ENCODE measurements at places on chromosomes 2 and 18.

- no peak for DNase-seq
These were observed 108.0 kb downstream of the LRRC30 start for GRCh38 chr18:7338846-7339245.

GRCh38 chr18:2918761-2919550 is 72.2 kb downstream of the EMILIN2 start:
- no peak for DNase-seq

DNA sequence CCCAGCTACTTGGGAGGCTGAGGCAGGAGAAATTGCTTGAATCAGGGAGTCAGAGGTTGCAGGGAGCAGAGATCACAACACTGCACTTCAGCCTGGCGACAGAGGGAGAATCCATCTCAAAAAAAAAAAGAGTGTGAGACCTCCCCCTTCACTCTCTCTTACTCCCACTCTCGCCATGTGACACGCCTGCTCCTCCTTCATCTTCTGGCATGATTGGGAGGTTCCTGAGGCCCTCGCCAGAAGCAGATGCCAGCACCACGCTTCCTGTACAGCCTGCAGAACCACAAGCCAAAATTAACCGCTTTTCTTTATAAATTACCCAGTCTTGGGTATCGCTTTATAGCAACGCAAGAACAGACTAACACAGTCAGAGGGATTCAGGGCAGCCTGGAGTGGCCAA is 66.3 kb upstream of the CREB1 start:
- DNase-seq = no peak

- DNase-seq = no peak
These were observed 92.8 kb upstream of the CDH2 start for GRCh38 chr18:28269750-28270149.

GRCh38 chr2:62227386-62228075 is 31.6 kb downstream of the B3GNT2 start:
- no peak for DNase-seq

DNA sequence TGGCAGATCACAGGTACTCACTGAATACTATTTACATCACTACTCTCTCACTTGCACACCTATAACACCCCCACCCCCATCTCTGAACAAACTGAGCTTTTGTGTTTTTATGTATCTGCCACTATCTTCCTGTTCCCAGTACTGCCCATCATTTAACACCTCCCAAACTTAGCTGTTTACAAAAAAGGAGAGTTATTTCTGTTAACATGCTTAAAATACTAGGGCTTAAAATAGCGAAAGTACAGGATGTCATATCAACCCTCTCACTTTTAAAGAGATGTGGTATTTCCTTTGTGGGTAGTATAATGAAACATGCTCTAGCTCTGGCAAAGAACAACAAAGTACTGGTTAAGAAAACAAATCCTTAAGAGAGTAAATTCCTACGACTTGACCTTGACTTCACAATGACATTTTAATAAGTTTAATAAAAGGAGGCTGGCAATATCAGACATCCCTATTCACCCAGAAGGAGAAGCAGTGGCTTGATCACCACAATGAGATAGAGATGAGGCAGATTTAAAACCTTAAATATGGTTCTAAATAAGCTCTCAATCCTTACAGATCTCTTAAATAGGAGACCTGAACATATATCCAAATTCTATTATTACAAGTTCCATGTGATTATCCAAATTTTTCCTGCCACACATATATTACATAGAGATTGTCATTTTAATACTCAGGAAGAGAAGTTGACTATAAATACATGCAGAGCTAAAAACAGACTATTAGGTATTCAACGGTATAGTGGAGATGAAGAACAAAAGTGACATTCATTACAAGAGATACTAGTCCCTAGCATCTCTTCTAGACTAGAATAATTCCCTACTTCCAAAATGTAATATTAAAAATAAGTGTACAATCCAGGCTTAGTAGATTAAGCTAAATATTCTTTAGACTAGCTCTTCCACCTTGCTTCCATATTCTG is 36.9 kb downstream of the TRAK2 start:
- no peak for DNase-seq

DNA sequence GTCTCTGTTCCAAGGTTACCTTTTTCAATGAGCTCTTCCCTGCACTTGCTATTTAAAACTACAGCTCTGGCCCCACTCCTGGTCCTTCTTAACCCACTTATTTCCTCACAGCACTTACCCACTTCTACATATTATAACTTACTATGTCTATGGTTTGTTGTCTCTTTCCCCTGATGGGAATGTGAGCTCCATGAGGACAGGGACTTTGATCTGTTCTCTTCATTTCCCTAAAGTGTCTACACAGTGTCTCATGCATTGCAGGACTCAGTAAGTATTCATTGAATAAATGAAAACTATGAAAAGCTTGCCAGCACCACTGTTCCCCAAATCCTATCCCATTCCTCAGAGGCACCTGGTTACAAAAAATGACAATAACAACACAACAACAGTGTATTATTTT is 18.3 kb upstream of the ACYP2 start:
- no peak for DNase-seq

- DNase-seq = no peak
These were observed 190.7 kb upstream of the SIX2 start for GRCh38 chr2:45199973-45200372.
